ENCODE measurements at places on chromosomes 6 and 20. TPM values are rescaled to one million over a fixed set of nuclear protein-coding genes. Genes with fewer than 3 reads are reported as not detected.

Gene VSX1
- not detected for total RNA-seq

Gene ADAM33
- not detected for total RNA-seq

Gene MCCD1
- not detected for total RNA-seq

Gene MEI4
- total RNA-seq, result not detected

Gene ADA
- 8.8 TPM for total RNA-seq

Gene THBS2
- not detected for total RNA-seq

DNA sequence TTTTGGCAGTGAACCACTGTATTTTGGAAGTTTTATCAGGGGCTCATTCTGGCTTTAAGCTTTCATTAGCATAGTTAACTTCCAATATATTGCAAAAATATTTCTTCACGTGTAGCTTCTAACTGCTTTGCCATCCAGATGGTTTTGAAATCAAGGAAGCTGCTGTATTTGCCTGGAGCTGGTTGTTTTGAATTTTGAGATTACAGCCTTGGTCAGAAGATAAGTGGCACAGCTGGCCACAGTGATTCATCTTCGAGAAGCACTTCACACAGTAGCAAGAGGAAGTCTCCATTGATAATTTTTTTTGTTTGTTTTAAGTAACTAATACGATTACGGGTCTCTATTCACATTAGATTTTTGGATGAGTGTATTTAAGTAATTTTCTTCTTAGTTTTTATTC is 3.8 kb downstream of the APCDD1L start:
- DNase-seq, result peak; percentile 32

DNA sequence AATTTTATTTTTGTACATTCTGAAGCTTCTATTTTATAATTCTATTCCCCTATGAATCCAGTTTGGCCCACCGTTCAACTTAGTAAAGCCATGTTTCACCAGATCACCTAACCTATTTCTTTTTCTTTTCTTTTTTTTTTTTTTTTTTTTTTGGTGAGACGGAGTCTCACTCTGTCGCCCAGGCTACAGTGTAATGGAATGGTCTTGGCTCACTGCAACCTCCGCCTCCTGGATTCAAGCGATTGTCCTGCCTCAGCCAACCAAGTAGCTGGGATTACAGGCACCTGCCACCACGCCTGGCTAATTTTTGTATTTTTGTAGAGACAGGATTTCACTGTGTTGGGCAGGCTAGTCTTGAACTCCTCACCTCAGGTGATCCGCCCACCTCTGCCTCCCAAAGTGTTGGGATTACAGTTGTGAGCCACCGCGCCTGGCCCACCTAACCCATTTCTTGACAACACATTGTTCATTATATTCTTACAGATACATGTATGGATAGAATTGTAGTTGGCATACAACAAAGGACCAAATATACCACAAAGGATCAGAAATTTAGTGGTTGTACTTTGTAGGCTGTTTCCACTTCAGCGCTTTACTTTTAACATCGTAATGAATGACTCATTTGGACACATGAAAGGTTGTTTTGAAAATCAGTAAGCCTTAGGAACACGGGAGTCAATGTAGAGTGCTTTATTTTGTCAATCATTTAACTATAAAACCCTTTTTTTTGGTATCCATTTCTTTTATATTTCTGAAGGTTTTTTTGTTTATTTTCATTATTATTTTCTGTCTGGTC is 63.2 kb downstream of the GJA1 start:
- DNase-seq, result no peak

DNA sequence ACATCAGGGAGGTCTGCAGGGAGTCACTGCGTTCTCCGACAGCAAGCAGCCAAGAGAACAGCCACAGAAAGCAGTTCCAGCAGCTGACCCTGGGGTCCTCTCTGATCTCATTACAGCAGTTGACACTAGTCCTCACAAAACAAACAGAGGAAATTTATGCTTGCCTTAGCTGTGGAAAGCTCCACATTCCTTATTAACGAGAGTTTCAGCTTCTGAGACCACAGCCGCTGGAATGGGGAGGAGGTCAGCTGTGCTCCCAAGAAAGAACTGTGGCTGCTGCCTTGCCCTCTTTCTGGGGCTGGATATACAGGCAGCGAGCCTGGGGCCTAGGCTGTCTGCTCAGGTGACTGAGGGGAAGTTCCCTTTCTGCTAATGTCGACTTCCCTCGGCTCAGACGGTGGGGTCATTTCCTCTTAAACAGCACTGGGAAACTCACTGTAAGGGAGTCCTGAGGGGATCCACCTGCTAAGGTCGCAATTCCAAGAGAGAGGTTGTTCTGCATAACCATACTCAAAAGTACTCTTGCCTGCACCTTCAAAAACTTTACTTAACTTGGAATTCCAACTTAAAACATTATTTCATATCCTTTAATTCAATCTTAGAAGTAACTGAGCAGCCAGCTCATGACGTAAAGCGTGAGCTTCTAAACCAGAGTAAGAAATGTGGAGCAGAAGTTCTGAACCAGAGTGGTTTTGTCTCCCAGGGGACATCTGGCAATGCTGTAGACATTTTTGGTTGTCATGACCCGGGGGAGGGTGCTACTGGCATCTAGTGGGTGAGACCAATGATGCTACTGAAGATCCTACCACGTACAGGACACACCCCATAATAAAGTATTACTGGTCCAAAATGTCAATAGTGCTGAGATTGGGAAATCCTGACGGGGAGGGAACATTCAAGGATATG is 80.3 kb downstream of the BACH2 start:
- DNase-seq, result peak; percentile 56

- peak; percentile 31 for DNase-seq
Measured at GRCh38 chr20:49543071-49543857, 24.7 kb downstream of the PTGIS start.

- no peak for DNase-seq
Measured at GRCh38 chr6:90000864-90001731, 106.8 kb downstream of the GJA10 start.

All from SJSA1 (cell line).